IMR-90 (cell line): ENCODE measurements at places on chromosomes 16 and 17. TPM values are rescaled to one million over a fixed set of nuclear protein-coding genes. Genes with fewer than 3 reads are reported as not detected.
A peak's percentile ranks its signal among the peaks of the same experiment; 100 is the strongest.

DNA sequence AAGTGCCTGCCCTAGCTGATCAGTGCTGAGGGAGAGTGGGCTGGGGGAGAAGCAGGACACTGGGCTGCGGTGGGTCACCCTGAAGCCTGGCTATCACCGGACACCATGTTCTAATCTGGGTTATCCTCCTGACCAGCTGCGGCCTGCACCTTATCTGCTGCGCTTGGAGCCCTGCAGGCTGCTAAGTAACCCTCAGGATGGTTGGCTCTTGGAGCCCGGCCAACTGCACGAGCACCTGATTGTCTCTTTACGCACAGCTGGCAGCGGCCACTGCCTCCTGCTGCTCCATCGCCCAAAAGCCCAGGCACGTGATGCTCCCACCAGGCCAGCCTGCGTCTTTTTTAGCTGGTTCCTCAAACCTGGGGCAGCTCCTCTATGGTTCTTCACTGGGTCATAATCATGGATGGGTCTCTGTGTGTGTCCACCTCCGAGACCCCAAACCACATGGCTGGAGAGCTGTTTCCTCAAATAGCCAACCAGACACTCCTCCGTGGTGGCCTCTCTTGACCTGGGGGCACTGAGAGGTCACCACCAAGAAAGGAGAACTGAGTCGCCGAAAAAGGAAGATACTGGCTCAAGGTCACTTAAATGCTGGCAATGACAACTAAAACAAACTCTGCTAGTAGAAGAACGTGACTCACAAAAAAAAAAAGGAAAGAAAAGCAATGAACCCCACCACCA is 21.7 kb downstream of the SPHK1 start:
- peak; percentile 35 for DNase-seq

Gene CD19
- total RNA-seq, result not detected in 2 replicates

DNA sequence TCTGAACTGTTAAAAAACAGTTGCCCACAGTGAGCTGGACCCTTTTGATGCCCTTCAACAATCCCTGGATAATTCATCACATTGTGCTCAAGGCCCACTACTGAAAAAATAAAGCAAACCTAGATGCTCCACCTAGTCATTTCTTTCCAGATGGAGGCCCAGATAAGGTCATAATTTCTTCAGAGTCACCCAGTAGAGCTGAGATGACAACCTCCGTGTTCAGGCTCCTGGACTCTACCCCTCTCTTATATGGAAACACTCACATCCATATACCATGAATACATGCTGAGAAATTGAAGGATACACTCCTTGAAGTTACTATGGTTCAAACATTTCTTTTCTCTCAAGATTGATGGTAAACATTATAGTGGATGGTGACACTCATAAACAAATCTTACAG is 2.7 kb upstream of the ABCA3 start:
- no peak for DNase-seq

Gene FBXO39
- total RNA-seq, result not detected in 2 replicates

GRCh38 chr16:15482068-15482747 is 47.8 kb downstream of the BMERB1 start:
- DNase-seq, result peak; percentile 99

DNA sequence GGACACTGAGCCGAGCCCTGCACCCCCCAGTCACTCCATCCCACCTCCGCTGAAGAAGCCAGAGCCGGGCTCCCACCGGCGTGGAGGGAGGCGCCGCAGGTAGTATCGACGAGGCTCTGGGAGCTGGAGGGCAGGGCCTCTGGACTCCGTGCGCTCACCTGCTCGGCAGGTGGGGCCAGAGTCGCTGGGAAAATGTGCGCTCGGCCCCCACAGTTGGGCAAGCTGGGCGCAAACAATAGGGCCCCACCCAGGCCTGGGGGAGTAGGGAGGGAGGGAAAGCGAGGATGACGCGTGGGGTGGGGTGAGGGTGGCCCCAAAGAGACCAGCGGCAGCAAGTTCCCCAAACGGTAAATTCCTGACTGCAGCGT is 668 bp downstream of the JUP start:
- DNase-seq, result no peak

Gene KRTAP3-1
- not detected in 2 replicates for total RNA-seq

Gene KRTAP9-8
- not detected in 2 replicates for total RNA-seq
